Activated T-cell treated with anti-CD3 and anti-CD28 coated beads for 4 hours (primary cell): ENCODE measurements at places on chromosomes 13 and 19.

- DNase-seq, result no peak
Observed at GRCh38 chr13:36057547-36057946, 73.6 kb downstream of the DCLK1 start.

GRCh38 chr19:55149078-55150003 lies at the start of gene TNNT1:
Gene TNNT1 (minus strand): TSS chr19:55149206. CDS start chr19:55147157, 2,049 bp downstream.
- no peak for DNase-seq

DNA sequence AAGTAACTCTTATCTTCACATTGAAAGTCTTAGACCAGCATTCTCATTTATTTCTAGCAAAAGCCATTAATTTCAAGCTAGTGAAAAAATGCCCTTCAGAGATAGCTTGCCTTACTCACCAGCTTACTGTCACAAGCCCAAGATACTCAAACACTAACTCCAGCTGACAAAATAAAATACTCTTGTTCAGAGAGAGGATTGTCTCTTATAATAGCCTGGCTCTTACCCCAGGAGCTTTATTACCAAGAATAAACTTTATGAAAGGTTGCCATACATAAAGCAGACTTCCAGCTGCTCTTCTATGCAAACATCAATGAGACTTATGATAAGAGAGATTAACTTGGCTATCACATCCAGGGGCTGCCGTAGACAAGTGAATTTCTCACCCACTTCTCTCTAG lies 53.6 kb downstream of the XPO4 start:
- DNase-seq, result no peak

GRCh38 chr13:48909056-48909389 lies 66.7 kb upstream of the FNDC3A start:
- DNase-seq, result no peak

DNA sequence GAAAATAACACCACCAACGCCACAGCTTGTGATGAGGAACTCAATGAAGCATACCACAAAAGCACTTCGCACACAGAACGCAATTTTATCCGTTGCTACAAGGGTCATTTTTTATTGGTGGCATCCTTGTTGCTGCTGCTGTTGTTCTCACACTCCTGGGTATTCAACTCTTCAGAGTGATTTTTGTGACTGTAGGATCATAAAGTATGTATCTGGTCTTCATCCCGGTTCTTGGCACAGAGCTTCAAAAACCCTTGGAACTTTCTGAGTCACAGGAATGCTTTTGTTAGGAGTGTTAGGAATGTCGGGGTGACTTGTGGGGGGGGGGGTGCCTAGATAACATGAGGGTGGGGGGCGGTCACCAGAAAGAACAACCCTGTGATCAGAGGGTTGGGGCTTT lies 108.4 kb downstream of the ZNF557 start:
- DNase-seq, result no peak

- no peak for DNase-seq
Observed at GRCh38 chr19:28239270-28239669, 973.7 kb downstream of the UQCRFS1 start.

- DNase-seq, result no peak
Observed at GRCh38 chr19:50764409-50764808, 5.9 kb upstream of the GPR32 start.

DNA sequence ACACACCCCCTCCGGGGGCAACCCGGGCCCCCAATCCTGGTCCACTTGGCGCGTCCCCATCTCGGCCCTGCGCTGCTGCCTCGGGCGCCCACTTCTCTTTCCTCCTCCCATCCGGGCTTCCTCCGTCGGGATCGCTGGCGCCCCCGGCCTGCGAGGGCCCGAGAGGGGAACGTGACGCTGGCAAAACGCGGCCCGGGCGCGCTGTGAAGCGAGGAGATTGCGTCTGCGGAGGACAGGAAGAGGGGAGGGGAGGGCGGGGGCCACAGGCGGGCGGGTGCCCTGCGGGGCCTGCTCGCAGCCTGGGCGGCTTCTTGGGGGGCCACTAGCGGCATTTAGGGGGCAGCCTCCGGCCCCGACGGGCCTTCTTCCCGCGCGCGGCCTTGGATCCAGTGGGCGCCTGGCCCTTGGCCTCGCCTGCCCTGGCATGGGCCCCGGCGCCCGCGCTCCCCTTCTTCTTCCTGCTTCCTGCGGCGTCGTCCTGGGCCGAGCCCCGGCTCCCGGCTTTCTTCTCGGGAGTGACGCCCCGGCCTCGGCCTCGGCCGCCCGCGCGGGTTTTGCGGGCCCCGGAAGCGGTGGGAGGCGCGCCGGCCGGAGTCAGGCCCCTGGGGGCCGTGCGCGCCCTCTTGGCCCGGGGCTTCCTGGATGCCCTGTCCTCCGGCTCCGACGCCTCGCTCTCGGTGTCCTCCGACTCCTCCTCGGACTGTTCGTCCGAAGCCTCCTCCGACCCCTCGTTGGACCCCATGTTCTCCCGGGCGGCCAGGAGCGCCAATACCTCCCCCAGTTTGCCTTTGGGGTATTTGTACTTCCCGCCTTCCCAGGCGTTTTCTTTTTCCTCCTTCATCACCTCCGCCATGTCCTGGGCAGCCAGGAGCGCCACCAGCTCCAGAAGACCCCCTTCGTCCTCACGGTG lies 2.2 kb downstream of the PNMA8B start:
- DNase-seq, result no peak

DNA sequence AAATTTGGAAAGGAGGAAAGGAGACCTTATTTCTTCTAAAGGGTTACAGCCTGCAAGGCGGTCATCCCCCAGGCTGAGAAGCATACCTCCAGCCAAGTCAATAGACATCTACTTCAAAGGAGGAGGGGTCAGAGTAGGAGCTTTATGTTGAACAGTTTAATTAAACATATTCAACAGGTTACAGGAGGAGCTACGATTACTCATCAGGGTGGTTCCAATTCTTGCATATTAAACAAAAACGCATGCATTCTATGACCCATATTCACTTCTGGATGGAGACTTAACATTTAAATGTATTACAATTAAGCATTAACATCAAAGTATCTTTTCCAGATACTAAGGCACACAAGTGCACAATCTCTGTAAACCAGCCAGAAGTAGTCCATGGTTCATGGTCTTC lies 1955.0 kb downstream of the PCDH9 start:
- DNase-seq, result no peak

DNA sequence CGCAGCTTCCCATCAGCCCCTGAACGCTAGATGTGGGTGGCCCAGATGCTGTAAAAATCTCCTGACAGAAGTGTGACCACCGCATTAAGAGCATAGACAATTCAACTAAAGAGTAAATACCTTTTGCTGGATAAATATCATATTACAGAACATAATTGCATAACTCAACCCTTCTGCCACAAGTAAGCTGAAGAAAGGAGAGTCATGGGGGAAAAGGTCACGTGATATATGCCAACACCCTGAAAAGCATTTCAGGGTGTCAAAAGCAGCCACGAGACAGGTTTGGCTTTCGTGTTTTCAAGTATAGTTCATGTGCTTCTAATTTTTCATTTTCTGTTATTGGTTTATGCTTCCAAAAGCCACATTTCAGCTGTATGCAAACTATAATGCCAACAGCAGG lies 71.3 kb downstream of the LHFPL6 start:
- DNase-seq, result no peak

- no peak for DNase-seq
Observed at GRCh38 chr13:72150502-72150901, 283.5 kb upstream of the DACH1 start.

DNA sequence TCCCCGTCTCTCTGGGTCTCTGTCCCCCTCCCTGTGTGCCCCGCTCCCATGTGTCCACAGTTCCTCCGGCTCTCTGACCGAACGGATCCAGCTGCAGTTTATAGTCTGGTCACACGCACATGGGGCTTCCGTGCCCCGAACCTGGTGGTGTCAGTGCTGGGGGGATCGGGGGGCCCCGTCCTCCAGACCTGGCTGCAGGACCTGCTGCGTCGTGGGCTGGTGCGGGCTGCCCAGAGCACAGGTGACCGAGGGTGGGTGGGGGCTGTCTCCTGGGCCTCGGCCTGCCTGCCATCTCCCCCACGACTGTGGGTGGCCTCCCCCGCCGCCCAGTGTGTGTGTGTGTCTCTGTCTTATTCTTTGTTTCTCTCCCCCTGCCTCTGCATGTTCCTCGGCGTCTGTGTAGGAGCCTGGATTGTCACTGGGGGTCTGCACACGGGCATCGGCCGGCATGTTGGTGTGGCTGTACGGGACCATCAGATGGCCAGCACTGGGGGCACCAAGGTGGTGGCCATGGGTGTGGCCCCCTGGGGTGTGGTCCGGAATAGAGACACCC lies 10.3 kb downstream of the TRPM4 start:
- no peak for DNase-seq

DNA sequence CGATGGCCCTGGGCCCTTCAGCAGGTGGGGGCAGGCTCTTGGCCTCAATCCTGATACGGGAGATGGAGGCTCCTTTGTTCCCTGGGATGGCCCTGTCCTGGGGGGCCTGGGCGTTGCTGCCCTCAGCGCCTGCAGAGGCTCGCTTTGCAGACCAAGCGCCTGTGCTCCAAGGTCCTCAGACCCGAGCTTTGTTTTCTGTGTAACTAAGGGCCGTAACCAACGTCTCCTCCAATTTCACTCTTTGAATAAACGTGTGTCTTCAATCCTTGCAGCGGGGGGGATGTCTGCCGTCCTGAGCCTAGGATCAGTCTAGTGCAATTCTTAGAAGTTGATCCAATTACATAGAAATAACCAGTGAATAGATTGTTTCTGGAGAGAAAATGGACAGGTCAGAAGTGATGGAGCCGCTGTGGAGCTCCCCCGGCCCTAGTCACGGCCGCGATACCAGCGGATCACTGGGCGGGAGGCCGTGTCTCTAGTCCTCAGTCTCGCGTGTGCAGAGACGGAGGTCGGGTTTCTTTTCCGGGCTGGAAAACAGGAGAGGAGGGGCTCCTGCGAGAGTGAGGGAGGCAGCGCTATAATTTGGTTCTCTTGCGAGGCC lies 5.3 kb downstream of the PTBP1 start:
- DNase-seq, result no peak

DNA sequence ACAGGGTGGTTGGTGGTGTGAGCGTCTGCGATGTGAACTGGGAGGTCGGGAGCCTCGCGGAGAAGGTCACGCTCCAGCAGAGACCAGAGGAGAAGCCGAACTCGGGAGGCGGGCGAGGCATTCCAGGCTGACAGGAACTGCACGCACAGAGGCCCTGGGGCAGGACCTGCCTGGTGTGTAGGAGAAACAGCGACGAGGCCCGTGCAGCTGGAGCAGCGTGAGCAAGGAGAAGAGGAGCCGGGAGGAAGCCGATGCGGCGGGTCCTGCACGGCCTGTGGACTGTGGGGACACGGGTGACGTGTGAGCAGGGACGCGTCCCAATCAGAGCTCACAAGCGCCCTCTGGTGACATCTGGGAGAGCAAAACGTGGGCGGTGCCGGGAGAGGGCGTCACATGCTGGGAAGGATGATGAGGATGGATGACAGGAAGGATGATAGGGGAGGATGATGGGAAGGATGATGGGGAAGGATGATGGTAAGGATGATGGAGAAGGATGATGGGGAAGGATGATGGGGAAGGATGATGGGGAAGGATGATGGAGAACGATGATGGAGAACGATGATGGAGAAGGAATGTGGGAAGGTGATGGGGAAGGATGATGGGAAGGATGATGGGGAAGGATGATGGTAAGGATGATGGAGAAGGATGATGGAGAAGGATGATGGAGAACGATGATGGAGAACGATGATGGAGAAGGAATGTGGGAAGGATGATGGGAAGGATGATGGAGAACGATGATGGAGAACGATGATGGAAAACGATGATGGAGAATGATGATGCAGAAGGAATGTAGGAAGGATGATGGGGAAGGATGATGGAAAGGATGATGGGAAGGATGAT lies 16.1 kb upstream of the MADCAM1 start:
- peak; percentile 39 for DNase-seq
